ENCODE measurements at places on chromosomes 12 and 14.
A peak's percentile ranks its signal among the peaks of the same experiment; 100 is the strongest.

GRCh38 chr12:24378548-24379407, 429.3 kb upstream of the SOX5 start:
- H3K27ac ChIP-seq = peak overlapping the region; percentile 17
- no peaks in the 10 kb centered on the region for H3K36me3 ChIP-seq
- DNase-seq = peak; percentile 22
- H3K27me3 ChIP-seq = no peaks in the 10 kb centered on the region
- H3K4me3 ChIP-seq = no peak overlapping the region

DNA sequence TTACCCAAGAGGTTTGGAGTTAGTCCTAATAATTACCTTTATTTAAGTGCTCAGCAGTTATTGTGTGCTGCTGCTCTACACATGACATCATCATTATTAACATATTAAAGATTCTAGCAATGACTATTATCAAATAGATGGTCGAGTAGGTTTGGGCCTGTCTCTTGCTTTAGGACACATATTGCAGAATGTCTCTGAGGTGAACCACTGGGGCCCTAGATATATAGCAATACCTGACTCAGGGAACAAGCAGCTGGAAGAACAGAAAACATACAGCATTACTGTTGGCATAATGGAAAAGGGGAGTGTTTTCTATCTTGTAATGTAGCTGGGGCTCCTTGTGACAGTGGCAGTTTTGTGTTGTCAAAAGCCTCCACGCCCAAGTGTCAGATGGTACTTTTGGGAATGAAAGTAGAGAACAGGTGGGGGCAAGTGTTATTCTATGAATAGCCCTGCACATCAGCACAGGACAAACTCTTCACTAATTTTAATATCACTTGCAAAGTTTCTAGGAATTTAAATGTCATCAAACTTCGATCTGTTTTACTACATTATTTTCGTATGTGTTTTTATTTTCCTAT, 54.6 kb downstream of the C12orf56 start:
- peaks cover 3% of the 10 kb centered on the region for H3K4me1 ChIP-seq
- no peaks in the 10 kb centered on the region for H3K27me3 ChIP-seq
- peak overlapping the region; percentile 1 for H3K27ac ChIP-seq
- H3K4me3 ChIP-seq = no peak overlapping the region

- peaks cover 27% of the 10 kb centered on the region for H3K27me3 ChIP-seq
- no peak overlapping the region for H3K4me3 ChIP-seq
- no peak for DNase-seq
Observed at GRCh38 chr14:77962731-77963520, 163.0 kb downstream of the ADCK1 start.

GRCh38 chr14:83044001-83044400, 1510.3 kb upstream of the SEL1L start:
- no peaks in the 10 kb centered on the region for H3K36me3 ChIP-seq
- no peak overlapping the region for H3K27ac ChIP-seq
- H3K27me3 ChIP-seq = no peaks in the 10 kb centered on the region
